Naive B cell (primary cell): ENCODE measurements at places on chromosomes 2 and 18. TPM values are rescaled to one million over a fixed set of nuclear protein-coding genes. Genes with fewer than 3 reads are reported as not detected.

CNDP1 gene
- polyA plus RNA-seq: not detected

PIEZO2 gene
- not detected for polyA plus RNA-seq

- no peaks in the 10 kb centered on the region for H3K27me3 ChIP-seq
- H3K4me1 ChIP-seq: peaks cover 53% of the 10 kb centered on the region
- DNase-seq: no peak
- H3K27ac ChIP-seq: peak overlapping the region; percentile 68
- peak overlapping the region; percentile 89 for H3K4me3 ChIP-seq
- H3K36me3 ChIP-seq: no peaks in the 10 kb centered on the region
Observed at GRCh38 chr18:10475654-10476291, 21.3 kb downstream of the APCDD1 start.

MAPRE3 gene
- polyA plus RNA-seq: 1.8 TPM

DNA sequence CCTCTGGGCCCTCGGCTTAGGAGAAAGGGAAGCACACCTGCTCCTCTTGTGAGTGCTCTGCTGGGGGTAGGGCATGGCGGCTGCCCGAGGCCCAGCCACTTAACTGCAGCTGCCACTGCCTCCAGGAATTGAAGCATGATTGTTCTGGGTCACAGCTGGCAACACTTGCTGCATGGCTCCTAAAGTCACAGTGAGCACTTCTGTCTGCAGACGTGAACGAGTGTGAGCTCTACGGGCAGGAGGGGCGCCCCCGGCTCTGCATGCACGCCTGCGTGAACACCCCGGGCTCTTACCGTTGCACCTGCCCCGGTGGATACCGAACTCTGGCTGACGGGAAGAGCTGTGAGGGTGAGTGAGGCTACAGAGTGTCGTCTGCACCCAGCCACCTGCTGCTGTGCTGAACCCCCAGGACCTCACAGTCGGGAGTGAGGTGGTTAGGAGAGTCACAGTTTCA is 44.4 kb downstream of the FBLN7 start:
- peaks cover 3% of the 10 kb centered on the region for H3K4me1 ChIP-seq
- no peak overlapping the region for H3K27ac ChIP-seq
- DNase-seq: no peak
- H3K36me3 ChIP-seq: peaks cover 5% of the 10 kb centered on the region
- no peak overlapping the region for H3K4me3 ChIP-seq
- peaks cover 37% of the 10 kb centered on the region for H3K27me3 ChIP-seq
